Astrocyte (in vitro differentiated cells and primary cell): ENCODE measurements at places on chromosomes 5 and 9. TPM values are rescaled to one million over a fixed set of nuclear protein-coding genes. Genes with fewer than 3 reads are reported as not detected.

DNA sequence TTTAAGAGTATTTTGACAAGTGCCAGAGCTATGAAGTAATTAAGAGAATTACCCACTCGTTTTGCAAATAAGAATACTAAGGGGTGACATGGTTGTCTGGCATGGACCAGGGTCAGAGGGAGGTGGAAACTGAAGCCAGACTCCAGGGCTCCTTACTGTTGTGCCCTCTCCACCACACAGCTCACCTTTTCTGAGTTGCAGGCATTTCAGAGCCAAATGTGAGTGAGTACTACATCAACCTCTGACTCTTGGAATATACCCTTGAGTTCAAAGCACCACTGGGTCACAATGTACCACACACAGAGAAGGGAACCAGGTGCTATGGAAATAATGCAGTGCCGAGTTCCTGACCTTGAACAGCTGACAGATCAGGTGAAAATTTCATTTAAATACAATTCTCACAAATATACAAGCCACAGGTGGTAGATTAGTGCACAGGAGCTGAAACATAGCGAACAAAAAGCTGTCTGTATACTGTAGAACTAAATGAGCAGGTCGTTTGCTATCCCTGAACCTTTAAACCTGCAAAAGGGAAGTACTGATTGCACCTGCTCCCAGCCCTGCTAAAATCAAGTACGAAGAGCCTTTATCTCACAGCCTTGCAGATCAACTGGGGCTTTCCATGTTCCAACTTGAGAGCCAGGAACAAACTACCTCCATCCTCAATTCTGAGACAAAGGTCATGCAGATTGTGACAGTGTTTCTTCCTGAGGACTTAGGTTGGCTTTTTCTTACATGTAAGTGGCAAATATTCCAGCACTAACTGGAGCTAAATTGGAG lies 57.0 kb downstream of the GOLM1 start:
- H3K27ac ChIP-seq = no peak overlapping the region
- H3K4me1 ChIP-seq = no peaks in the 10 kb centered on the region
- no peak overlapping the region for H3K4me3 ChIP-seq

PCDHB3 gene
- total RNA-seq = 3.6 and 3.9 TPM in 2 replicates

DNA sequence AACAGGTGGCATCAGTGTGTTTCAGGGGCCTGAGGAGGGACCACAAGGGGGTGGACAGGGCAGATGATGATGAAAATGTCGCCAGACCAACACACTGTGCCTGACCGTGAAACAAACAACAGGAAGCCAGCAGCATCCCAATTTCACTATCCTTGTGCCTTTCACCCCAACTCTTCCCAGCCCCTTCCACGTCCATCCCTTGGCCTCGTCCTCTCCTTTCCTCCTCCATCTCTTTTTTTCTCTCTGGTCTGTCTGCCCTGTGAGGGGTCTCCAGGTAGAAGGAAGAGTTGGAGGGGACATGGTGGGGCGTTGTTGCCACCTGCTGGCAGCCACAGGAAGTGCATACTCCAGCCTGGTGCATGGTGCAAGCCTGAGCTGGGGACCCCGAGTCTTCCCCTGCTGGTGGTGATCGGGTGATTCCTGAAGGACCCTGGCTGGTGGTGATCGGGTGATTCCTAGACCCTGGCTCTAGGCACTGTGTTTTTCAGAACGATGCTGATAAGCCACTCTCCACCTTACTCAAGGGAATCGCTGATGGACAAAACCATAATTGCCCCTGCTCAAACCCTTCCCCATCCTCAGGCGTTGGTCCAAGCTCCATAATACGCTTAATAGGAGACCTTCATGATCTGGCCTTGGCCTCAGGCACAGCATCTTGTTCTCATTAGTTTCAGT lies 21.7 kb upstream of the NSD1 start:
- H3K4me3 ChIP-seq = no peak overlapping the region
- no peak overlapping the region for H3K27ac ChIP-seq
- no peak for DNase-seq

SPACA9 gene
- 3.9 and 5.0 TPM in 2 replicates for total RNA-seq

- peak; percentile 94 for DNase-seq
- no peak overlapping the region for H3K4me3 ChIP-seq
- peaks cover 3% of the 10 kb centered on the region for H3K4me1 ChIP-seq
- no peaks in the 10 kb centered on the region for H3K36me3 ChIP-seq
Observed at GRCh38 chr5:179258922-179259730, 86.1 kb downstream of the ADAMTS2 start.

- peaks cover 4% of the 10 kb centered on the region for H3K4me1 ChIP-seq
- peaks cover 2% of the 10 kb centered on the region for H3K36me3 ChIP-seq
- no peak for DNase-seq
- H3K27me3 ChIP-seq = no peaks in the 10 kb centered on the region
- no peak overlapping the region for H3K27ac ChIP-seq
- no peak overlapping the region for H3K4me3 ChIP-seq
Observed at GRCh38 chr5:128535251-128535650, 2.8 kb downstream of the FBN2 start.

DNA sequence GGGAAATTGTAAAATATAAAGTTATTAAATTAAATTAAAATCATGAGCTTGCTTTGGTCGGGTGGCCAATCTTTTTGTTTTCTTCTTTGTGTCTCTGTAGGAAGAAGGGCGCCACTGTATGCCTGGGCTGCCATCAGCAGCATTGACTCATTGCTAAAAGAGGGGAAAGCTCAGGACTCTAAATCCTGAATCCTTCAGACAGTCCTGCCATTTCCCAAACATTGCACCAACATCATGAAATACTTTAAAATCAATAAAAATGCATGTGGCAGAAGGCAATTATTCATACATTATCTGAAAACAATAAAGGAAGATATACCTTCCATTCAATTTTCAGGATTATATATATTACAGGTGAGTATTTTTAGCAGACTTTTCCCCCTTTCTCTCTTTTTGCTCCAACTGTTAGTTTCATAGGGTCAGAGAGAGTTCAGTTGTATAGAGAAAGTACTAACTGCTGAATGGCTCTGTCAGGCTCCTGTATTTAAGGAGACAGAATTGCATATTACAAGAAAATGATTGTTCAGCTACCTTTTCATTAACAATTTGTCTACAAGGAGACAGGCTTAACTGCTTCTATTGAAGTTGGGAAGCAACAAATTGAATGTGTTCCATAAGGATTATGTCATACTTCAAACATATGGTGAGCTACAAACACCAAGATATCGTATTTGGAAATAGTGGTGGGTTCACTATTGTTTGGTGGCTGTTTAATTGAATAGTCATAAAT lies 95.7 kb downstream of the ATPSCKMT start:
- H3K27me3 ChIP-seq = no peaks in the 10 kb centered on the region
- H3K4me3 ChIP-seq = no peak overlapping the region
- no peak overlapping the region for H3K27ac ChIP-seq
